ENCODE measurements at places on chromosomes 13 and 19. TPM values are rescaled to one million over a fixed set of nuclear protein-coding genes. Genes with fewer than 3 reads are reported as not detected.
A peak's percentile ranks its signal among the peaks of the same experiment; 100 is the strongest.

DNA sequence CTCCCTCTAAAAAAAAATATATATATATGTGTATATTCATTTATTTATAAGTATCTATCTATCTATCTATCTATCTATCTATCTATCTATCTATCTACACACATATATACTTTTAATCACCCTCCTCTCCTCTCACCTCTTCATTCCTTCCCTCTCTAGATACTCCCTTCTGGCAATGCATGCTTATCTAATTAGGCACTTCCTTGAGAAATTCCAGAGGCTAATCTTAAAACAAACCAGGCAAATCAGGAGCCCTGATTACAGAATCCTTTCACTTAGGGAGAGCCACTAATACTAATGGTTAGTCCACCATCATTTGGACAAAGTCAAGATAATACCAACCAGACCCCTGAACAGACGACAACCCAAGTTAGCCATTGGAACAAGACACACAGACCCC lies 17.6 kb downstream of the CD70 start:
- no peak for DNase-seq

GRCh38 chr19:45150751-45151281 lies 10.0 kb downstream of the NKPD1 start:
- no peak for DNase-seq

DNA sequence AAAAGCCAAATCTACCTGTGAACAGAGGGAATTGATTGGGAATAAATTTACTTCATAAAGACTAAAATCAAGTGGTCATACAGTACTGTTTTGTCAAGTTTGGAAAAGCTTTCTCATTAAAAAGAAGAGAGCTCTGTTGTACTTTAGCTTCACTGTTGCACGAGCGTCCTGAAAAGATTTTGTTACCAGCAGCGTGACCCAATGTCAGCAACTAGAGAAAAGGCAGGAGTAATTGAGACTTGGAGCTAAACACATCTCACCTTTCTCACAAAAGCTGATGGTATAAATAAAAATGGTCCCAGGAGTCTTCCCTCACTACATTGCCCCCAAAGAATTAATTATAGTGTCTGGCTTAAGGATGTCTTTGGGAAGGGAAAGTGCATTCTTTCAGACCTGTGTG lies 613.7 kb downstream of the OLFM4 start:
- no peak for DNase-seq

DNA sequence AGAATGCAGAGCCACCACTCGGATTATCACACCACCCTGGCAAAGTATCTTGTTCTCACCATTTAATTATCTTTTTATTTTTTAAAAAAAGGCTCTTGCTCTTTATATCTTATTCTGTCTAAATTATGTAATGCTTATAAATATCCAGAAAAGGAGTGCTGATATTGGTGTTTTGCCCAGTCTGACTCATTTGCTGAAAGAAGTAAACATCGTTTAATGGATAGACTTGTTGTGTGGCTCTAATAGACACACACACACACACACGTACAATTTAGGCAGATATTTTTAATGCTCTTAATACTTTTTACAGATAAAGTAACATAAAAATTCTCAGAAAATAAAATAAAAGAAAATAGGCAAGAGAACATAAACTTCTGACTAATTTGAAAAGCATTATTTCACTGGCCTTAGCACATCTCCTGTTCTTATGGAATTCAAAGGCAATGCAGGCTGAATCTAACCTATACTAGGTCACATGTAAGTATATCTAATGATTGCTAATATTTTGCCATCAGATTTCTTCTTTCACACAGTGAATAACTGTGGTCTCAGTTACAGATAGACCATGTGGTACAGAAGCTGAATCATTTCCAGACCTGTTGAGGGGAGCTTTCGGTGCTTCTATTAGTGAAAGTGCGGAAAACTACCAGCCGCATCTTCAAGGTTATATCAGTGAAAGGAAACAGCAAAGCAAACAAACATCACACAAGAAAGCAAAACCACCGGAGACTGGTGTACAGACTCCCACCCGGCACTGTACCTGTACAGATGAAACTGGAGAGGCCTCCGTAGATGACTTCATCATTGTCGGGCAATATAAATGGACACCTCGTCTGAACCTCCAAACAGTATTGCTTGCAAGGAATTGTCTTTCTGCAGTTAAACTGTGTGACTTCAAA lies 642.1 kb upstream of the ARGLU1 start:
- no peak for DNase-seq

DNA sequence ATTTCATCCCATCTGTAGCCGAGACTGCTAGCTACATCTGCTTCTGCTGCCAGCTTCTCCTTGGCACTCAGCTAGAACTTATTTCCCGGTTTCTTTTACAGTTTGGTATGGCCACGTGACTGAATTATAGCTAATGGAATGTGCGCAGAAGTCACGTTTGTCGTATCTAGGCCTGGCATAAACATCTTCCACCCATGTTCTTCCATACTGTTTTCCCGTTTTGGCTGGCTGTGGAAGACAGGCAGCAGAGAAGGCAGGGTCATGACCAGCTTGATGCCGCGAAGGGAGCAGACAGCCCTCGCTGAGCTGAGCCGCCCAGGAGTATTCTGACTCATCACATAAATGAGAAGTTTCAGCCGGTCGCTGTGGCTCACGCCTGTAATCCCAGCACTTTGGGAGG lies 186.7 kb downstream of the RFC3 start:
- DNase-seq, result no peak

GRCh38 chr19:6278740-6279619 lies 795 bp downstream of the MLLT1 start:
- DNase-seq, result no peak

GRCh38 chr13:96684469-96684868 lies 309.8 kb downstream of the OXGR1 start:
- DNase-seq, result no peak

- DNase-seq, result no peak
Measured at GRCh38 chr13:60165391-60166099, 1.8 kb upstream of the DIAPH3 start.

GRCh38 chr13:95924389-95924994 lies 128.7 kb downstream of the UGGT2 start:
- DNase-seq, result no peak

GRCh38 chr13:21361706-21362105 lies 97.4 kb downstream of the ZDHHC20 start:
- DNase-seq, result no peak

DNA sequence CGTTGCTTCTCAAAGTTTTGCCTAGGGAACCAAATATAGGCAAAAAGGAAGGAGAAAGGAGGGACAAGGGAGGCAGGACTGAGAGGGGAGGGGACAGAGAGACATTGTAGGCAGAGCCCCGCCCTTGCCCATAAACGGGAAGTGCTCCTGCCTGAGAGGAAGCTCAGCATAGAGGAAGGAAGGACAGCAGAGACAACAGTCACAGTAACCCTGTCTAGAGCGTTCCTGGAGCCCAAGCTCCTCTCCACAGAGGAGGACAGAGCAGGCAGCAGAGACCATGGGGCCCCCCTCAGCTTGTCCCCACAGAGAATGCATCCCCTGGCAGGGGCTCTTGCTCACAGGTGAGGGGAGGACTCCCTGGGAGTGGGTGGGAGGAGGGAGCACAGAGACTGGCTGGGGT lies at the start of gene CEACAM21:
CEACAM21 (plus strand) TSS at position 169 of the 400 bp plus-strand sequence; CDS start at position 278, 109 bp downstream.
- DNase-seq, result no peak

DNA sequence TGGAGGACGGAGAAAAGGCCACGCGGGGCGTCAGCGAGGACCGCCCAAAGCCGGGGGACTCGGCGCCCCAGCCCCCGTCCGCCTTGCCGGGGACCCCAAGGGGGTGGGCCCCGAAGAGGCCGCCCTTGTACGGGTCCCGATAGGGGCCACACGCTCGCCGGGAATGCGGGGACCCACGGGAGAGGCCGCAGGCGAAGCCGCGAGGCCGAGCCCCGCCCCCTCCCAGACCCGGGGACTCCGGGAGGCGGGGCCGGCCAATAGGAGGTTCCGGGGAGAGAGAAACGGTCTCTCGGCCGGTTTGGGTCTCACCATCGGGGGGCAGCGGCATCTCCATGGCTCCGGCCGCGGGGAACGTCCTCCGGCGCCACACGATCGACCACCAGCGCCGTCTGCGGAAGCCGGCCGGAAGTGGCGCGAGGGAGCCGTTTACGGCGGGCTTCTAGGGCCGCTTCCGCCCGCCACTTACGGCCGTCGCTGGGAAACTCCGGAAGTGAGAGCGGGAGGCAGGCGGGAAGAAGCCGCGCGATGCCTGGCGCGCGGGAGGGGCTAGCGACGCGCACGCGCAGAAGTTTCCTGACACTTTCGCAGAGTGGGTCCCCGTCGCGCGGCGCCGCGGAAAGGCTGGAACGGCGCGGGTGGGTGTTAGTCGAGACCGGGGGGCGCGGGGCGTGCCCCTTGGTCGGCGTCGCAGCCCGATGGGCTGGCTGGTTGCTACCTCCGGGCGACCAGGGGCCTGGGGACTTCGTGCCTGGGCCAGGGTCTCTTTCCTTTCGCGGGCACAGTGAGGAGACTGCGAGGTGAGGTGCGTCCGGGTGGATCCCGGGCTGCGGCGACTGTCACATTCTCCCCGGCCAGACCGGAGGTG lies at the start of gene CHERP:
CHERP (minus strand) TSS at position 393 of the 865 bp plus-strand sequence; CDS start at position 334, 59 bp downstream.
- DNase-seq, result peak; percentile 74

DNA sequence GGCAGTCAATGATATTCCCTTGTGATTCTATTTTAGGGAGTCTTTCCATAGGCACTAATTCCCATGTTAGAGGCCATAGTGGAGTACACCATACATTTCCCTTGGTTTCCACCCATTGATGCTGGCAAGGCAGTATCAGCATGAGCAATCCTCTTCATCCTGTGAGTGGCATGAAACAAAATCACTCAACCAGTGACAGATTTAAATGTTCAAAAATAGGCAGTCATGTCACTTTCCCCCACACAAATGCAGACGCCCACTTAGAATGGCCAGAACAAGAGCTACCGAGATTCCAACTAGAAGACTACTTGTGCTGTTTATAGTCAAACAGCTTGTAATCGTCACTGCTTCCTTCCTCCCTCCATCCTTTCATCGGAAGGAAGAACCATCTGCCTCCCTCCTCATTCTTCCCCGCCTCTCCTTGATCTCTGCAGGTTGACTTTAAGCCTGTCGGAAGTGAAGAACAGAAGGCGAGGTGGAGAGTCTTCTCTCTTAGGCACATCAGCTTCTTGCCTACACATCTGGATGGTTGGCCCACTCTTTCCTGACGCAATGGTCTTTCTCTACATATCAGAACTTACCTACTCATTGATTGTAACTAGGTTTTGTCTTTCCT lies 22.6 kb downstream of the RASL11A start:
- DNase-seq, result no peak

GRCh38 chr19:13054626-13055212 lies 47.9 kb downstream of the LYL1 start:
- peak; percentile 52 for DNase-seq

DNA sequence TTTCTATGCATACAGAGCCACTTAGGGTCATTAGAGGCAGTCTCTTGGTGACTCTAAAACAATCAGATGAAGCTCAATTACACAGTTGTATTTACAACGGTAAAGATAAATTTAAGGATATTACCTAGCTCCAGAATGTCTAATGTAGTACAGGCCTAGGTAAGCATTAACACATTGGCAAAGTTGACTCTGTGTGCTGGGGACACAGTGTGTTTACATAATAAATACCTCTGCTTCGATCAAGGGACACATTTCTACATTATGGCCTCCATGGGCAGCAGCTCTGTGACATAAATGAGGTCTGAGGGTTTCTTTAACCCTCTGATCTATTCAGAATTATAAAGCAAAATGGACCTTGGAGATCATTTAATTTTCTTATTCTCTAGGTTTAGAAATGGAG lies 74.7 kb downstream of the SERP2 start:
- DNase-seq, result no peak

DNA sequence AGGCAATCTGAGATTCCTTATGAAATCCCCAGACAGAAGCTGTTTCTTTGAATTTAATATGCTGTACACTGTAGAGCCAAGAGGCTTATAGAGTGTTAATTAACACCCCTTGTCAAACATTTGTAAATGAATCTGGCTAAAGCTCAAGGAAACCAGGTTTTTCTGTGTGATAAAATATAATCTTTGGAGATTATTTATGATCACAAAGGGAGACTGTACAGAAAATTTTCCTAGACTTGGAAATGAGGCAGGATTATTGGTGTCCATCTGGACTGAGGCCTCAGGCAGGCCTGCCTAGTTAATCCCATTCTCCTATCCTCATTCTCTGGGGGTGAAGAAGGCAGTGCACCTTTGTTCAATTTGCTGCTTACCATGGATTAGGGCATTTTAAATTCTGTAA lies 17.8 kb downstream of the KL start:
- no peak for DNase-seq

DNA sequence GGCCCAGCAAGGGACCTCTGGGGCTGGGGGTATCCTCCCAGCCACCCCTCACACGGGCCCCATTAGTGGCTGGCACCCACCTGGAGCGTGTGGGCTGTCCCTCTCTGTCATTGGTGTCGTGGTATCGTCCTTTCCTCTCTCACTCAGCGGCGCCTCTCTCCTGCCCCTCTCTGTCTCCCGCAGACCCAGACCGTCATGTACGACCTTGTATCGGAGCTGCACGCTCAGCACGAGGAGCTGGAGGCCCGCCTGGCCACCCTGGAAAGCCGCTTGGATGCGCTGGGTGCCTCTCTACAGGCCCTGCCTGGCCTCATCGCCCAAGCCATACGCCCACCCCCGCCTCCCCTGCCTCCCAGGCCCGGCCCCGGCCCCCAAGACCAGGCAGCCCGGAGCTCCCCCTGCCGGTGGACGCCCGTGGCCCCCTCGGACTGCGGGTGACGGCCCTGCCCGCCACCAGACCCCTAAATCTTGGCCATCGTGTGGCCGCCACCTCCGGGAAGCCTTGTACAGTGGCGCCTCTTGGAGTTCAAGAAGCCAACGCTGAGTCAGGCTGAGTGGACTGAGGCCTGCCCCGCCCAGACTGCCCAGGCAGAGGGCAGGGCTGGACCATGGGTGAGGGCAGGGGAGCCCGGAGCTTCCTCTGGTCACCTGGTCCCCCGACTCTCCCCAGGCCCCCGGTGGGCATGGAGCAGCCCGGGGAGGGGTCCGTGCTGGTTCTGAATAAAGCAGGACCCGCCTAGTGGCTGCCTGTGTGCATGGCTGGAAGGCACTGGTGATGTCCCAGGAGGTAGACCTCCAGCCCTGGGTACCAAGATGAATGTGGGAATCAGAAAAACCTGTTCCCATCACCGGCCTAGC lies 9.8 kb upstream of the ARRDC2 start:
- DNase-seq, result no peak

MISP gene
- total RNA-seq, result 0.20 TPM

DPF1 gene
- total RNA-seq, result not detected

CLDN10 gene
- total RNA-seq, result not detected

STOML3 gene
- total RNA-seq, result not detected

ZNF85 gene
- 10.5 TPM for total RNA-seq

ZNF563 gene
- 3.6 TPM for total RNA-seq

WDR87 gene
- not detected for total RNA-seq

SYCN gene
- total RNA-seq, result not detected

ZNF284 gene
- 1.8 TPM for total RNA-seq

VSTM2B gene
- not detected for total RNA-seq

ACP4 gene
- total RNA-seq, result not detected

CEACAM19 gene
- total RNA-seq, result 11.9 TPM

RASIP1 gene
- total RNA-seq, result 21.0 TPM

SLC7A9 gene
- 1.6 TPM for total RNA-seq
